Left colon (tissue), 2 donors: ENCODE measurements at places on chromosomes 1 and 21.

GRCh38 chr1:246695136-246695535, 29.1 kb upstream of the SCCPDH start:
- no peak for DNase-seq

DNA sequence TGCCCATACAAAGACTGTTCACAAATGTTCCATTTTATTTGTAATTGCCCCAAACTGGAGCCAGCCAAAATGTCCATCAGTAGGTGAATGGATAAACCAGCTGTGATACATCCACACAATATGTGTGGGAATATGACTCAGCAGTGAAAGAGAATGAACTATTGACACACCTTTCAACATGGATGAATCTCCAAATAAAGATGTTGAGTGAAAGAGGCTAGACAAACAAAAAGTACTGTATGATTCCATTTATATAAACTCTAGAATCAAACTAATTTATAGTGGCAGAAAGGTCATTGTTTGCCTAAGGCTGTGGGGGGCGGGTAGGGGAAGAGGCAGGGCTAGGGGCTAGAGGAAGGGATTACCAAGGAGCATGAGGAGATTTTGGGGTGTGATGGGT, 4.5 kb downstream of the DHCR24 start:
- DNase-seq: no peak

DNA sequence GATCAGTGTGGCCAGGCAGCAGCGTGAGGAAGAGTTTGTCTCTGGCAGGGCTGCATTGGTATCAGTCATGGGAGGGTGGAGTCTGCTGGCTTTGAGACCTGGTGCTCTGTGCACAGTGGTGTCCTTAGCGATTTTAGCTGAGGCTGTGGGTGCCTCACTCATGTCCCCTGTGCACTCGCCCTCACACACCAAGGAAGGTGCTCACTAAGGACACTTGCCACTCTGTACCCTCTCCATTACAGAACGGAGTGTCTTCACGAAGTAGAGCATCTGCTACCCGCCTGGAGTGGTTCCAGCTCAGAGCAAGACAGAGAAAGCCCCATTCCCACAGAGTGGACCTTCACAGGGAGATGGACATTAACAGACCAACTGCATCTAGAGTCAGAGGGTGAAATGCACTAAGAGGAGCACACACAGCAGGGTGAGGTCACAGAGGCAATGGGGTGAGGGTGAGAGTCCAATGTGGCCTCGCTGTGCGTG, 117.9 kb downstream of the MATN1 start:
- no peak for DNase-seq

- DNase-seq: no peak
These were observed 212.2 kb downstream of the SIPA1L2 start for GRCh38 chr1:232417636-232418248.

- no peak for DNase-seq
These were observed 833.5 kb downstream of the ADGRL2 start for GRCh38 chr1:82634266-82634665.

GRCh38 chr1:234729561-234730474, 119.8 kb upstream of the IRF2BP2 start:
- DNase-seq: no peak

DNA sequence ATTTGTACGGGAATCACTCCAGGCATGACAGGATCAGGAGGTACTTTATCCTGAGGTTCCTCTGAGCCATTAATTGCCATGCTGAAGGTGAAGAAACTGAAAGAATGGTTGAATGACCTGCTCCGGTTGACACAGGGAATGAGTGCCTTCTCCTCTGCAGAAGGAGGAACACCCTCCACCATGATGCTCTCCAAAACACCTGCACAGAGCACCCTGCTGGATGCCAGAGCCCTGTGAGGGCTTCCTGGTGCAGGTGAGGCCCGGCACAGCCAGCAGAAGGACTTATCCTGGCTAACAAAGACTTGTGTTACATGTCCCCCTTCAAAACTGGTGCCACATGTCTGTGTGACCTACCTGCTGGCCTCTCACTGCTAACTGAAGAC, 14.3 kb upstream of the LBR start:
- DNase-seq: no peak

- DNase-seq: no peak
These were observed 71.4 kb downstream of the DDR2 start for GRCh38 chr1:162703708-162704107.
